ENCODE measurements at places on chromosomes 6 and 20. TPM values are rescaled to one million over a fixed set of nuclear protein-coding genes. Genes with fewer than 3 reads are reported as not detected.

Gene KCNQ5
- 5.0 TPM for total RNA-seq

Gene SLC35F1
- total RNA-seq: not detected

Gene PPIL4
- 54.9 TPM for total RNA-seq

Gene SEC23B
- 62.7 TPM for total RNA-seq

Gene PPT2
- total RNA-seq: 16.6 TPM

Gene LY6G5C
- 0.51 TPM for total RNA-seq
